ENCODE measurements at places on chromosomes 1 and 21. TPM values are rescaled to one million over a fixed set of nuclear protein-coding genes. Genes with fewer than 3 reads are reported as not detected.

ILDR2 gene
- total RNA-seq = 0.90 TPM

TMIGD3 gene
- 0.21 TPM for total RNA-seq

OVAAL gene
- 25.8 TPM for total RNA-seq

PTGFR gene
- 0.03 TPM for total RNA-seq

GPR37L1 gene
- total RNA-seq = not detected

C4BPB gene
- total RNA-seq = not detected

USH2A gene
- total RNA-seq = 0.79 TPM

MAP3K21 gene
- total RNA-seq = 2.3 TPM

HSPA13 gene
- 51.0 TPM for total RNA-seq

S100B gene
- total RNA-seq = 374 TPM

PGLYRP4 gene
- not detected for total RNA-seq

MAP7D1 gene
- 43.2 TPM for total RNA-seq

BTG3 gene
- total RNA-seq = 45.5 TPM

PLEKHA6 gene
- total RNA-seq = not detected

FCRL1 gene
- not detected for total RNA-seq

WNT3A gene
- not detected for total RNA-seq

MNDA gene
- total RNA-seq = not detected

EPHB2 gene
- total RNA-seq = 0.67 TPM

CNTN2 gene
- not detected for total RNA-seq

F13B gene
- total RNA-seq = not detected

OR10Z1 gene
- total RNA-seq = not detected

PER3 gene
- total RNA-seq = 8.8 TPM

CRP gene
- total RNA-seq = not detected

HSD3B2 gene
- 1.1 TPM for total RNA-seq

CCDC185 gene
- not detected for total RNA-seq

OR14K1 gene
- total RNA-seq = not detected

C1QTNF12 gene
- not detected for total RNA-seq

CD2 gene
- total RNA-seq = not detected

CRABP2 gene
- total RNA-seq = 0.29 TPM

TNNT2 gene
- not detected for total RNA-seq

OR2AK2 gene
- not detected for total RNA-seq

OSCP1 gene
- total RNA-seq = 3.2 TPM

A3GALT2 gene
- total RNA-seq = not detected

TMEM200B gene
- total RNA-seq = not detected

LCE3E gene
- total RNA-seq = not detected

SLAMF7 gene
- total RNA-seq = 7.9 TPM

STYXL2 gene
- 0.03 TPM for total RNA-seq

SPTA1 gene
- total RNA-seq = 0.03 TPM

SKI gene
- total RNA-seq = 4.4 TPM

ZNF593OS gene
- not detected for total RNA-seq

PLA2G2C gene
- not detected for total RNA-seq

SPRR2E gene
- not detected for total RNA-seq

S100A5 gene
- total RNA-seq = not detected

C1orf105 gene
- not detected for total RNA-seq

PPIAL4G gene
- not detected for total RNA-seq
